ENCODE measurements at places on chromosomes 3 and 15. TPM values are rescaled to one million over a fixed set of nuclear protein-coding genes. Genes with fewer than 3 reads are reported as not detected.

DNA sequence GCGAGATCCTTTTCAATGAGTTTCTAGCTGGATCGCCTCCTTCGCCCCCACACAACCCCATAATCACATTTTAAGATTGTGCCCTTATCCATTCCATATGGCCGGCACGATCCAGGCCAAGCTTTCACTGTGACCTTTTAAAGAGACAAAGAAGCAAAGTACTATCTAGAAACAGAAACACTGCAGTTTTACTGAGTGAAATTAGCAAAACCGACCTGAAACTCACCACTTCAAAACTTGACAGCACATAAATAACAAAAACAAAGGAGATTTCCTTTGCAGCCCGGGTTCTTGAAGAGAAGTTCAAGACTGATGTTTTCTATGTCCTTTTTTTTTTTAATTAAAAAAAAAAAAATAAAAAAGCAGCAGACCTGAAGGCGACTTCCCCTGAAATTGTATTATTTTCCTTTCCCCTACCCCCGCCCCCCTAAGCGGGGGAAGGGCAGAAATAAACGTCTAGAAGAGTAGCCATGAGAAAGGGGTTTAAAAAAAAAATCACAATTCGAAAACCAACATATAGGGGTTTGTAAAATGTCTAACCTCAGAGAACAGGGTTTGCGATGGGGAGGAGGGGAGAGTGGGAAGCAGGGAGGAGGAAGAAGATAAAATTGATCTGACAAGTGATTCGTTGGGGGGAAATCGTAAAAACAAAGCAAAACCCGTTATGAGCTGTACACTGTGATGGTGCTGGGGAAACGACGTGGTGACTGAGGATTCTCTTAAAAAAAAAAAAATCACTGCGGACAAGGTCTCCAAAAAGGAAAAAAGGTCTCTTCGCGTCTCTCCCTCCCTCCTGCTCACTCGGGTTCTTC lies 1.5 kb downstream of the SATB1 start:
- no peaks in the 10 kb centered on the region for H3K36me3 ChIP-seq
- DNase-seq = peak; percentile 26
- peaks cover 35% of the 10 kb centered on the region for H3K27me3 ChIP-seq
- H3K4me1 ChIP-seq = no peaks in the 10 kb centered on the region
- no peak overlapping the region for H3K27ac ChIP-seq

- no peak overlapping the region for H3K27ac ChIP-seq
- no peaks in the 10 kb centered on the region for H3K27me3 ChIP-seq
- no peak for DNase-seq
- H3K4me1 ChIP-seq = peaks cover 10% of the 10 kb centered on the region
- H3K4me3 ChIP-seq = no peak overlapping the region
These were observed 99.8 kb downstream of the MEGF11 start for GRCh38 chr15:66153549-66154415.

GRCh38 chr15:58147171-58147611 lies 9.0 kb downstream of the AQP9 start:
- H3K27me3 ChIP-seq = no peaks in the 10 kb centered on the region
- H3K4me1 ChIP-seq = peaks cover 6% of the 10 kb centered on the region
- H3K36me3 ChIP-seq = no peaks in the 10 kb centered on the region
- H3K4me3 ChIP-seq = no peak overlapping the region

GRCh38 chr3:112931736-112932521 lies 43.0 kb downstream of the CD200R1 start:
- H3K4me3 ChIP-seq = no peak overlapping the region
- H3K27me3 ChIP-seq = no peaks in the 10 kb centered on the region
- no peaks in the 10 kb centered on the region for H3K36me3 ChIP-seq
- H3K27ac ChIP-seq = no peak overlapping the region
- H3K4me1 ChIP-seq = no peaks in the 10 kb centered on the region

GRCh38 chr3:179196098-179196497 lies 47.9 kb downstream of the PIK3CA start:
- H3K27me3 ChIP-seq = no peaks in the 10 kb centered on the region
- H3K36me3 ChIP-seq = no peaks in the 10 kb centered on the region
- no peak overlapping the region for H3K4me3 ChIP-seq
- H3K27ac ChIP-seq = no peak overlapping the region
- DNase-seq = no peak
- no peaks in the 10 kb centered on the region for H3K4me1 ChIP-seq

DNA sequence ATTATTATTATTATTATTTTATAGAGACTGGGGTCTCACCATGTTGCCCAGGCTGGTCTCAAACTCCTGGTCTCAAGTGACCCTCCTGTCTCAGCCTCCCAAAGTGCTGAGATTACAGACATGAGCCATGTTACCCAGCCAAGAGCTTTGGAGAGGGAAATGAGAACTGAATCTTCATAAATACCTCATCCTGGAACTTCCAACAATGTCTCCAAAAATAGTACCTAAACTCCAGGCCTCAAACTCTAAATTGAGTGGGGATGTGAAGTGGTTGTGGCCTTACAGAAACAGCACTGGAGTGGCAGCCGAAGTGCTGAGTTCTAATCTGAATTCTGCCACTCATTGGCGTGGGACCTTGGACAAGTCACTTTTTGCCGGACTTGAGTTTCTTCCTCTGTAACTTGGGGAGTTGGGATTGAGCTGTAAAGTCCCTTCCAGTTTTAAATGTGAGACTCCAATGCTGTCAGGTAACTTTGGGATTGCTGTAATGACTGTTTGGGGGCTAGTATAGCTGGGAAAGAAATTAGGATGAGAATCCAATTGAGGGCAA lies 10.0 kb upstream of the SRP14 start:
- H3K27me3 ChIP-seq = no peaks in the 10 kb centered on the region
- DNase-seq = no peak
- H3K4me1 ChIP-seq = peaks cover 18% of the 10 kb centered on the region
- no peak overlapping the region for H3K27ac ChIP-seq
- H3K36me3 ChIP-seq = no peaks in the 10 kb centered on the region
- H3K4me3 ChIP-seq = no peak overlapping the region

DNA sequence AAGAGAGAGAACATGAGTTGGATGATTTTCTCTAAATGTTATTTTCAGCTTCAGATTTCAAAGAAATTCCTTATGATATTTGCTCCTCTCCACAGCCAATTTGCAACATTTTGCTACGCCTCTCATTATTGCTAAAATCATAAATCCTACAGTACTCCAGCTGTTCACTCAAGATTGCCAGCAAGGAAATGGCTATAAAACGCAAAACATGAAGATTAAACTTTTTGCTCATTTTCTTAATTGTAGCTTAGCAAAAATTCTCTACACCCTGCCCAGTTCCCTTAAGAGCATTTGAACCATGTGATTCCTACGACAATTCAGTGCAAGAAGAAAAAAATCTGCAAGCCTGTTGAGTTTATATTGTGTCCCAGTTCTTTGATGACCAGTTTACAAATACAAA lies 6.8 kb downstream of the CHRNA3 start:
- no peak overlapping the region for H3K4me3 ChIP-seq
- no peak overlapping the region for H3K27ac ChIP-seq
- no peaks in the 10 kb centered on the region for H3K27me3 ChIP-seq
- H3K4me1 ChIP-seq = peaks cover 4% of the 10 kb centered on the region

The ADGRG7 gene
- not detected for total RNA-seq

The TTLL13 gene
- 1.0 TPM for total RNA-seq

GRCh38 chr15:76625267-76625666 lies 279.9 kb downstream of the SCAPER start:
- no peaks in the 10 kb centered on the region for H3K27me3 ChIP-seq
- no peaks in the 10 kb centered on the region for H3K36me3 ChIP-seq
- no peak for DNase-seq
- no peaks in the 10 kb centered on the region for H3K4me1 ChIP-seq

DNA sequence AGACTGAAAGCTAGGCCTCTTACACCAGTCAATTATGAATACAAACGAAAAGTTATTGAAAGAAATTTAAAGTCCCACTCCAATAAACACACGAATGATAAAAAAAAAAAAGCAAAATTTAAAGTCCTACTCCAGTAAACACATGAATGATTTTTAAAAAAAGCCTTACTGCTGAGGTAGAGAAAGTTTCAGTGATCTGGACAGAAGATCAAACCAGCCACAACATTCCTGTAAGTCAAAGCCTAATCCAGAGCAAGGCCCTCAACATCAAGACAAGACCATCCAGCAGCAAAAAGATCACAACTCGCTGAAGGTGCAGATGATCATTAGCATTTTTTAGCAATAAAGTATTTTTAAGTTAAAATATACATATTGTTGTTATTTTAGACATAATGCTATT lies 95.6 kb upstream of the LIPC start:
- peaks cover 24% of the 10 kb centered on the region for H3K4me1 ChIP-seq
- H3K4me3 ChIP-seq = no peak overlapping the region
- H3K36me3 ChIP-seq = no peaks in the 10 kb centered on the region

The TMIE gene
- 0.74 TPM for total RNA-seq

DNA sequence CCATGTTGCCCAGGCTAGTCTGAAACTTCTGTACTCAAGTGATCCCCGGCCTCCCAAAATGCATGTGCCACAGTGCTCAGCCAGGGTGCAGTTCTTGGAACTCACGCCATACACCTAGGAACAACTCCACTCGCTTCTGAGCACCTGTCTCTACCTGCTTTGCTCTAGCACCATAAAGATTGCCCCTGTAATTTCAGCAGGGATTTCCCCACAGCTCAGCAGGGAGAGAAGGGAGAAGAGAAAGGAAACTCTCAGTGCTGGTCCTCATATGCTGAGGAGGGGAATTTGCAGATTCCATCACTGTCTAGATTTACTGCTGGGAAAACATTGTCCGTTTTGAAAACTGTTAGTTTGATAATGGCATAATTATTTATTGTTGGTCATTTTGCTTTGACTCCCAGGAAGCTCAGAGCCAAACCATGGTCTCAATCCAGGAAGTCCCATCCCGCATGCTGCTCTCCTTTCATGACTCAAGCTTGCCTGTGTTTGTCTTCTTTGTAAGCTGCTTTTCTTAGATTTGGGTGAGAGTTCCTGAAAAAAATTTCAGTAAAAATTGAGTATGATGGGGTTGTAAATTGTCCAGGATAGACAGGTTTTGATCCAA lies 24.2 kb downstream of the TRIM71 start:
- H3K4me3 ChIP-seq = no peak overlapping the region
- no peak overlapping the region for H3K27ac ChIP-seq
- H3K36me3 ChIP-seq = no peaks in the 10 kb centered on the region
- DNase-seq = no peak

DNA sequence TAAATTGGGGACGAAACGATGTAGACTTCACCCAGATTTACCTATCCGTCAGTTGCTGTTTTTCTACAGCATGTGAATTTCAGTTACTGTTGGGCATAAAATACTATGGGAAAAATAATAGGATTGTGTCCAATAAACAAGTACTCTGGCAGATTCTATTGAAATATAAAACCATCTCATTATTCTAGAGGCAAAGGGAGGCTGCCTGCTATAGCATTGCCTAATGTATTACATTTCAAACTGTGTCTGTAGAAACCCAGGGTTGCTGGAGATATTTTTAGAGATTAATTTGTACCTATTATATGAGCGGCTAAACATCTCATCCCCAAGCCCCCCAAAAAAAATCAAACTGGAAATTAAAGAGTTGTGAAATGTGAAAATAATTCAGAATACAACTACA lies 159.6 kb upstream of the IL12A start:
- H3K27ac ChIP-seq = peak overlapping the region; percentile 21
- peaks cover 27% of the 10 kb centered on the region for H3K4me1 ChIP-seq
- no peak for DNase-seq
- H3K36me3 ChIP-seq = no peaks in the 10 kb centered on the region
- H3K27me3 ChIP-seq = no peaks in the 10 kb centered on the region

- DNase-seq = no peak
- no peaks in the 10 kb centered on the region for H3K36me3 ChIP-seq
- no peaks in the 10 kb centered on the region for H3K27me3 ChIP-seq
- H3K4me3 ChIP-seq = no peak overlapping the region
These were observed 431.9 kb upstream of the AGTR1 start for GRCh38 chr3:148265841-148266240.

DNA sequence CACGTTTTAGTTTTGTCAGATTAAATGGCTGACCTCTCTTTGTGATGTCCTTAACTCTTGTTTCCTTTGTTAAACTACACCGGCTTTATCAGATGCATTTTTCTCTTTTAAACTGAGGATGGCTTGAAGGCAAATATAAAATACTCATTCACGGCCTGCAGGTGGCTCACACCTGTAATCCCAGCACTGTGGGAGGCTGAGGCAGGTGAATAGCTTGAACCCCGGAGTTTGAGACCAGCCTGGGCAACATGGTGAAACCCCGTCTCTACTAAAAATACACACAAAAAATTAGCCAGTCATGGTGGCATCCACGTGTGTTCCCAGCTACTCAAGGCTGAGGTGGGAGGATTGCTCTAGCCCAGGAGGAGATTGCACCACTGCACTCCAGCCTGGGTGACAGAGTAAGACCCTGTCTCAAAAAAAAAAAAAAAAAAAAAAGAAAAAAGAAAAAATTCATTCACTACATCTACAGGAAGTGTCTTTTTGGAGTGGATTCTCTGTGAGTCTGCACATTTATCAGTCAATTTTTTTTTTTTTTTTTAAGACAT lies 34.7 kb upstream of the SACM1L start:
- H3K27me3 ChIP-seq = no peaks in the 10 kb centered on the region
- H3K27ac ChIP-seq = no peak overlapping the region
- no peak overlapping the region for H3K4me3 ChIP-seq
- no peak for DNase-seq

DNA sequence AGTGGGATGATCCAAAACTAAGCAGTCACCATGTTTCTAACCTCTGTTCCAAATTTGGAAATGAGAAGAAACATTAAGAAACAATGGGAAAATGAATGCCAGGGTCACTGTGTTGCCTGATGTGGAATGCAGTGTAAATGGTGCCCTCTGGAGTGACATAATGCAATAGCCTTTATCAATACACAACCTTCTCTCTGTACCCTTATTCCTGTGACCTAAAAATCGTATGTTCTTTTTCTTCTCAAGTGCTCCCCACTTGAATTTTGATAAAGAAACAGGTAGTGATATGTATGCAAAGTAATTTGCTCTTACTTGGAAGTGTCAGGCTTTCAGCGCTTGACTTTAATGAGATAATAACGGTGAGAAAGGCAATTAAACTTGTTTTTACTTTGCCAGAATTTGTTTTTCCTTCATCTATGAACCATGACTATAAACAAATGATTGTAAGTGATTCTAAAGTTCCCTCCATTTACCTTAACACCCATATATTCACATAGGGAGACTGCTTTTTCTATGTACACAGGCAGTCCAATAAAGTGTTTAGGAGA lies 145.8 kb upstream of the THRB start:
- no peak overlapping the region for H3K27ac ChIP-seq
- no peaks in the 10 kb centered on the region for H3K36me3 ChIP-seq
- no peak overlapping the region for H3K4me3 ChIP-seq
- peak; percentile 27 for DNase-seq
- H3K27me3 ChIP-seq = no peaks in the 10 kb centered on the region
- no peaks in the 10 kb centered on the region for H3K4me1 ChIP-seq

The GASK1A gene
- total RNA-seq = 1.0 TPM
